ENCODE measurements at places on chromosomes 1 and 21.

- DNase-seq: peak; percentile 63
Observed at GRCh38 chr1:28437924-28438699, 67.7 kb upstream of the RCC1 start.

- no peak for DNase-seq
Observed at GRCh38 chr1:89887713-89888112, 66.9 kb downstream of the LRRC8D start.

DNA sequence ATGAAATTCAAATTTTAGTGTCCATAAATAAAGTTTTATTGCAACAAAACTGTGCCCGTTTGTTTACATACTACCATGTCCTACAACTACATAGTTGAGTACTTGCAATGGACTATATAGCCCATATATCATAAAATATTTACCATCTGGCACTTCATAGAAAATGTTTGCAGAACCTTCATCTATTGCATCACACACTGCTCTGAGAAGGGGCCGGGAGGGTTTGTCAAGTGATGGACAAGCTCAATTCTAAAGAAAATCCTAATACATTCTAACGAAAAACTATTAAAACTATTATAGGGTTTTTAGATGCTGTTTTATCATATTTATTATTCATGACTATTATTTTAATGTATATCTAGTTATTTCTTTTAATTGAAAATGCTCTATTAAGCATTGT is 35.9 kb downstream of the RGSL1 start:
- no peak for DNase-seq

DNA sequence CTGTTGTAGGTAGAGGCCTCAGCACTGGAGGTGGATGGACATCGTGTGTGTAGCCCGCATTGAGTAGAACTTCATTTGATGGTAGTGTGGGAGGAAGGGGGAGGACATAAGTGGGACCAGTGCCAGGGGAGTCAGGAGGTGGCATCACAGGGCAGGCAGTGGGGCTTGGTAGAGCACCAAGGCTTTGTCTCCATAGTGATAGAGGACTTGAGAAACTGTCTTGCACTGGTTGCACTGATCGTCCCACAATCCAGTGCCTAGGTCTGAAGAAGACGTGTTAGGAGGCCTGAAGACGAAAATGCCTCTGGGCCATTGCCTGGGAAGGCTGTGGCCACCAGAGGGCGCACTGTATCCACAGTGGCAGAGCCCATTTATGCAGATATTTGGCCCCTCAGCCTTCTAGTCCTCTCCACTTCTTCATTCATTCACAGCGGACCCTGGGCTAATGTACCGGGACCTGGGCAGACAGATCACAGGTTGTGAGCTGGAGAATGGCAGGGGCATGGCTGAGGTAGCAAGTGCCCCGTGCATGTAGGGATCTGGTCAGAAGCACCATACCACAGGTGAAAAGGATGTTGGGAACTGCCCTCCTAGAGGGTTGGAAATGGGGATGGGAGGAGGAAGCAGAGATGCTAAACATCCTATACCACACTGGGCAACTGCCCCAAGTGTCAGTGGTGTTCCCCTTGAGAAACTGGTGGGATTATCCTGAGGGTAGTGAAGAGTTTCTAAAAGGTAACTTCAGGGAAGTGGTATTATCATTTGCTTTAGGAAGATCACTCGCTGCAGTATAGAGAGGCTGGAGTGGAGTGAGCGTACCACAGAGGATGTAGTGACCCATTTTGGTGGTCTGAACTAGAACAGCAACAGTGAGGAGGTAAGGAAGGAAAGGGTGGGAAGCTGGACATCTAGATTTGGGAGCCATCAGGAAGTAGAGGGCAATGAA is 95.3 kb downstream of the PIK3R3 start:
- DNase-seq: peak; percentile 88

DNA sequence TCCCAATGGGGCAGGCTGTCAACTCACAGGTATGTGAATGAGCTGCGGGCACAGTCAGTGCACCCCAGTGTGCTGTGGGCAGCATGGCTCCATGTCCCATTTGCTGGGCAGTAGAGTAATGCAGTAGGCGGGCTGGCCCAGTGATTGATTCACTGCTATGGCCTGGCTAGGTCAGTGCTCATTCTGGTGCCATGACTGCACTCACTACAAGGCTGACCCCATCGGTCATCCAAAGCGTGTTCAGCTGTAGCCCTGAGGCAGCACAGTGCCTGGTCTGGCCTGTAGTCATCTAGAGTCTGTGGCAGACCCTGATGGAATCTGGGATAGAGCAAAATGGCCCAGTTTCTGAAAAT is 7.4 kb downstream of the HYI start:
- no peak for DNase-seq

GRCh38 chr1:59978026-59978425 is 51.5 kb upstream of the CYP2J2 start:
- DNase-seq: no peak

DNA sequence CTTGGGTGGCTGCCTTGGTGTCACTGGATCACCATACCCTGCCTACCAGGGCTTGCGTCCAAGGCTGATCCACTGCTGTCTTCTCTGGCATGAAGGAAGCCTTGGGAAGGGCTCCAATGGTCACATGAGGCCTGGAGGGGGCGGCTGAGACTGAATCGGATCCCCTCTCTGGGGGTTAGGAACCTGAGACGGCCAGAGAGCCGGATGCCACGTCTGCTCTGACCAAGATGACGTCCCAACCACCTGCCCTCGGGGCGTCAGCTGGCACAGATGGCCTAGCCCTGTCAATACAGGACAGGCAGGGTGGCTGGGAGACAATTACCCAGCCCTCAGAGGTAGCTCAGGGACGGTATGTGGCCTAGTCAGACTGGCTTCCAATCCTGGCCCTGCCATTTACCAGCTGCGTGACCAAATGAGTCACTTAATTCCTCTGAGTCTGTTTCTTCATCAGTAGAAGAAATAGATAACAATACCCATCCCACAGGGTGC is 5.4 kb downstream of the TRIM62 start:
- no peak for DNase-seq

DNA sequence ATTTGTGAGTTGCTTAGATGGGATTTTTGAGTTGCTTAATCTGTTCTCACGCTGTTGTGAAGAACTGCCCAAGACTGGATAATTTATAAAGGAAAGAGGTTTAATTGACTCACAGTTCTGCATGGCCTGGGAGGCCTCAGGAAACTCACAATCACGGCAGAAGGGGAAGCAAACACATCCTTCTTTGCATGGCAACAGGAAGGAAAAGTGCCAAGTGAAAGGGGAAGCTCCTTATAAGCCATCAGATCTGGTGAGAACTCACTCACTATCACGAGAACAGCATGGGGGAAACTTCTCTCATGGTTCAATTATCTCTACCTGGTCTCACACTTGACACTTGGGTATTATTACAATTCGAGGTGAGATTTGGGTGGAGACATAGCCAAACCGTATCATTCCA is 10.3 kb downstream of the CLIC6 start:
- no peak for DNase-seq

- DNase-seq: no peak
Observed at GRCh38 chr1:59766227-59766855, 48.4 kb upstream of the HOOK1 start.

DNA sequence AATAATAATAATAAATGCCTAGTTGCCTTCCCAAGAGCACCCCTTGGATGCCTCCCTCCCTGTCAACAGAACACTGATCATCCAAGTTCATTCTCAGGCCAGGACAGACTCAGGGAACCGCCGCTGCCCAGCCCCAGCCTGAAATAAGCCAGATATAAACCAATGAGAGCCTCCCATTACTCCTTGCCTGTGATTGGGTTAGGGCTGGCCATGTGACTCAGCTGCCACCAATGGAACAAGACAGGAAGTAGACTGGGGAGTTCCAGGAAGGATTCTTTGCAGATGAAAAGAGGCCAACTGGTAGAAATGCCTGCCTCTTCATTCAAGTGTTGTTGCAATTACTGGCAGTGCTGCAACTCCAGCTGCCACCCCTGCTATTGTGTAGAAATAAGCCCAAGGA is 146.4 kb upstream of the TIAM1 start:
- DNase-seq: peak; percentile 57

GRCh38 chr1:6454856-6455751 is 10.9 kb downstream of the TNFRSF25 start:
- peak; percentile 72 for DNase-seq

- peak; percentile 33 for DNase-seq
Observed at GRCh38 chr1:111904478-111905218, 84.8 kb downstream of the KCND3 start.

GRCh38 chr1:19786988-19787423 is 12.7 kb downstream of the TMCO4 start:
- peak; percentile 81 for DNase-seq

- DNase-seq: no peak
Observed at GRCh38 chr21:38788275-38788905, 17.3 kb upstream of the ETS2 start.

DNA sequence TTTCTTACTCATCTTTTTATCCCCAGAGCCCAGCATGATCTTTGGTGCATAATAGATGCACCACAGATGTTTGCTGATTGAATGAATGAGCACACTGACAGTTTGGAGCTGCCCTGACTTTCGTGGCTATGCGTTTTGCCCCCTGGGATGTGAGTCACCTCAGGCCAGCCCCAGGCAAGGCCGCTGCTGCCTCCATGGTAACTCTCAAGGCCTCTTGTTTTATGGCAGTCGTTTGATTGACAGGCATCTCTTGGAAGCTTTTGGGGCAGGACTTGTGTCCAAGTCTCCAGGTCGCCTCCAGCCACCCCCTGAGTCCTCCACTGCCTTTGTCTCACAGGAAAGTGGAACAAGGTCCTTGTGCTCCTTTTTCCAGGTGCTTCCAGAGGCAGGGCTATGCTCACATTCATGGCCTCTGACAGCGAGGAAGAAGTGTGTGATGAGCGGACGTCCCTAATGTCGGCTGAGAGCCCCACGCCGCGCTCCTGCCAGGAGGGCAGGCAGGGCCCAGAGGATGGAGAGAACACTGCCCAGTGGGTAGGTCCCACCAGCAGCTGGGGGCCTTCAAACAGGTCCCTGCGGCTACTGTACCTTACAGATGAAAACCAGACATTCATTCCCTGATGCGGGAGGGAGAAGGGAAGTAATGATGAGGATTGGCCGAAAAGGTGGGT is 11.2 kb downstream of the PSEN2 start:
- DNase-seq: no peak

- peak; percentile 26 for DNase-seq
Observed at GRCh38 chr21:44436958-44437357, 18.4 kb upstream of the LRRC3 start.

- DNase-seq: peak; percentile 70
Observed at GRCh38 chr21:42837421-42838211, 41.7 kb downstream of the WDR4 start.

DNA sequence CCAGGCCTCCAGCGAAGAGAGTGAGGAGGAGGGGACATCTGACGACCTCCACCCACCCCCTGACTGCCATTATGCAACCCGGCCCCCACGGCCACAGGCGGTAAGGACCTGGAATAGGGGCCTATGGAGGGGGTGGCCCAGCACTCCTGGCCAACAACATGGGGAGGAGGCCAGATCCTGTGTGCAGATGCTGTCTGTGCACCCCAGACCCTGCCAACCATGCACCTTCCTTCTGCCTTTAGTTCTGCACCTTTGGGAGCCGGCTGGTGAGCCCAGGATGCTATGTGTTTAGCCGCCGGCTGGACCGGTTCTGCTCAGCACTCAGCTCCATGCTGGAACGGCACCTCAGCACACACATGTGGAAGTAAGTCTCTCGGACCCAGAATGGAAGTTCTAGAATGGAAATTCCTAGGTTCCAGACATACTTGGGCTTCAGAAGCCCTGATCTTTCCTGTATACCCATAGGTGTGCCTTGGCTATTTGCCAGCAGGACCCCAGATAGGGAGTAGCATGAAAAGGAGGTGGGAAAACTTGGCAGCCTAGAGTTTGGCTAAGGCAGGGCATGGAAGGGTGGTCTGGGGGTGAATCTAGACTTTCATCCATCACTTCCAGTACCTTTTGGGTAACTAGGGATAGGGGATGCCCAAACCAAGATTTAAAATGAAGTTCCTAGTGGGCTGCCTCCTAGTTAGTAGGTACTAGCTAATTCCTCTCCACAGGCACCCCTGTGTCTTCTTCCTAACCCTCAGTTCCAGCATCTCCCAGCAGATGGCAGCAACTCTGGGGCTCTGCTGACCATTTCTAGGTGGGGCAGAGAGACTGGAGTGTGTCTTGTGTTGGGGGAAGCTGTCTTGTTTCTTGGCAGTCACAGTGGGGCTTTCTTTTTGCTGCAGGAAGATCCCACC is 3.6 kb upstream of the CYB561D1 start:
- peak; percentile 71 for DNase-seq

- DNase-seq: no peak
Observed at GRCh38 chr1:153639280-153639679, 5.4 kb downstream of the CHTOP start.

DNA sequence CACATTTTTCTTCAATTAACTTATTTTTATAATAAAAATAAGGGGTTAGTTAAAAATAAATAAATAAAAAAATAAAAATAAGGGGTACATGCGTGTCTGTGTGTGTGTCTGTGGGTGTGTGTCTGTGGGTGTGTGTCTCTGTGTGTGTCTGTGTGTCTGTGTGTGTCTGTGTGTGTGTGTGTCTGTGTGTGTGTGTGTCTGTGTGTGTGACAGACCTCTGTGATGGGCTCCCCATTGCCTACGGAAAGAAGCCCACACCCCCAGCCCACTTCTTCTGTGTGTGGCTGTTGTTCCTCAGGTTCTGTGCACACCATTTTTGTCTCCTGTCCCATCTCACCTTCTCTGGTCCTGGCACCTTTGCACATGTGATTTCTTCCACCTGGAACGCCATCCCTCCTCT is 9.9 kb downstream of the PHLDA3 start:
- DNase-seq: no peak

DNA sequence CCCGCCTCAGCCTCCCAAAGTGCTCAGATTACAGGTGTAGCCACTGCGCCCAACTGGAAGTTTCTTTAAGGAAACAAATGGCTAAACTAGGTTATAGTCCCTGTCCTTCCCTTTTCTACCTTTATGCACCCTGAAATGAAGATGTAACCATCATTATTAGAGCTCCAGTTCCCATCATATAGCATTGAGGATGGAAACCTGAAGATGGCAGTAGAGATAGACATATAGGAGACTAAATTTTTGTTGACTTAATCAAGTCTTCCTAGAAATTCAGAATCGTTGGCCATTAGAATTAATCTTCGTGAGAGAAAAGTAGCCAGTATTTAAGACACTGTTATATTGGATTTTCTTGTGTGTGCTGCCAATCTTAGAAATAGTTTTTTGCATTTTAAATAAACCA is 1016.3 kb upstream of the NCAM2 start:
- DNase-seq: peak; percentile 8

DNA sequence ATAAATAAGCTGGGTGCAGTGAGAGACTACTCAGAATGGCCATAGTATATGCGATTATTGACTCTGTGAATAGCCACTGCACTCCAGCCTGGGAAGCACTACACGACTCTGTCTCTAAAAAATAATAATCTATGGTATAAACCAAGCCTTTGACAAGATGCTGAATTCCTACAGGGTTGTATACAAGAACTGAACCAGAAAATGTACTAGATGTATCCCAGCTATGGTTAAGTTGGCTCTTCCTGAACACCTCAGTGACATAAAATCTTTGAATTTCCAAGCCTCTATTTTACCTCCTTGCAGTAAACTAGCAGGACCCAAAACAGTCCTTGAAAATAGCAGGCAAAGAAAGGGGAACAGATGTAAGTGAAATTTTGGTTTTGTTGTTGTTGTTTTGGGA is 32.5 kb downstream of the PTP4A2 start:
- DNase-seq: no peak

- DNase-seq: no peak
Observed at GRCh38 chr1:117930173-117930447, 571 bp downstream of the WDR3 start.

- DNase-seq: no peak
Observed at GRCh38 chr1:169132512-169133227, 26.2 kb downstream of the ATP1B1 start.

- DNase-seq: no peak
Observed at GRCh38 chr1:25691211-25691610, 74.6 kb downstream of the MAN1C1 start.
